ENCODE measurements at places on chromosomes 12 and 14.

GRCh38 chr12:73486256-73486655 lies 1051.4 kb upstream of the ATXN7L3B start:
- DNase-seq: no peak

GRCh38 chr12:122730215-122731014 lies at the start of gene HCAR1:
Gene HCAR1 (minus strand): TSS chr12:122730844. CDS start chr12:122730339, 505 bp downstream.
- DNase-seq: no peak

DNA sequence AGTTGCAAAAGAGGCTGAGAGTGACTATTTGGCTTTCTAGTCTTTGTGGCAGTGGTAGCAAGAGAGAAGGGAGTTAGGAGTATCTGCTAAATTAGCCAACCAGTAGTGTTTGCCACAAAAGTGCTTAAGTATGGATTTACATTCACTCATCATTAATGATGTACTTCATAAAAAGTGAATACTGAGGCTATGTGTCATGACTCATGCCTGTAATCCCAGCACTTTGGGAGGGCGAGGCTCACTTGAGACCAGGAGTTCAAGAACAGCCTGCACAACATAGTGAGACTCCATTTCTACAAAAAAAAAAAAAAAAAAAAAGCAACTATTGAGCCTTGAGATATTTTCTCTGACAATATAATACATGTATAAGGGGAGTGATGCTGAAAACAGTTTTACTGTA lies 36.8 kb downstream of the CCDC177 start:
- no peak for DNase-seq

GRCh38 chr12:4908684-4909409 lies 858 bp upstream of the KCNA1 start:
- peak; percentile 93 for DNase-seq

DNA sequence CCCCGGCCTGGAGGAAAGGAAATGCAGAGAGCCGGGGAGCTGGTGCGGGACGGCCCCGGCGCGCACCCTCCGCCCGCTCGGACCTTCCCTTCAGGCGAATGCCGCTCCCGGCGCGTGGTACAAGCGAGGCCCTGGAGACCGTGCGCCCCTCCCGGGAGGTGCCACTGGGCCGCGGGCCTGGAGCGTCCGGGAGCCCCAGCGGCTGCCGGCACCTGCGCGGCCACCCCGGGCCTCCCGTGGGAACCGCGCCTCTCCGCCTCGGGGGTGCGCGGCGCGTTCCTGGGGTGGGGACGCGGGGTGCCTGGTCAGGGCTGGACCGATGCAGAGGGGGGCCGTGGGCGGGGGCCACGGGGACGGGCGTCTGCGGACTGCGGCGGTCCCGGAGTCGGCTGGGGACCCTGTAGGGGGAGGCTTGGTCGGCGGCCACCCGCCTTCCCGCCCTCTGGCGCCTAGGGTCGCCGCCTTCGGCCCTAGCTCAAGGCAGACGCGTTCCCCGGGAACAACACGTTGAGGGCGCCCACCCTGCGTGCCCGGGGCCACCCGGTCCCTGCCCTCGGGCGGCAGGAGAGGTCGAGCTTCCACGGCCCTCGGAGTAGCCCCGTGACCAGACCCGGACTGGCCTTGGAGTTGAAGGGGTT lies 599 bp downstream of the PAPLN start:
- DNase-seq: no peak

DNA sequence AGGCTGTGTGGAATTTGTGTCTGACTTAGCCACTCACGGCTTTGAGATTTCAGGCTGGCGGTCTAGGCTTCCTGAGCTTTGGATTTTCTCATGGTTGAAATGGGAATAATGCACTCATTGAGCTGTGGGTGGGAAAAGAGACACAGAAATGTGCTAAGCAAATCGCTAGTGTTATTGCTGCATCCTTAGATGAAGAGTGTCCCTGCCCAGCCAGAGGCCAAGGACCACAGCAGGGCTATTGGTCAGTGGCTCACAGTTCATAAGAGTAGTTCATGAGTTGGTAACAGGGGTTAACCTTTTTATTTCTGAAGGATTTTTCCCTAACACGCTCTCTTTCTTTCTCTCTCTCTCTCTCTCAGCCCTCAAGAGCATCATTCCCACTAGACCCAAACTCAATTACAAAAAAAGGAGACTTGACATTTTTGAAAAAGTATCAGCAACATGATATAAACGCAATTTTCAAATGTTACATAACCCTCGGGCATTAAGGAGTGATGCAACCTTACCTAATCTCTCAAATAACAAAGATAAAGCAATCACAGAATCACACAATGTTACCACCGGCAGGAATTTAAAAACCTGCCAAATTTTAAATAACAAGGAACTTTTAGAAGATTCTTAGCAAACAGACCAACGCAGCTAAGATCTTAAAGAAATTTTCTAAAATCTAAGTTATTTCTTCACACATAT lies 36.7 kb upstream of the RMST start:
- DNase-seq: no peak

GRCh38 chr12:71460850-71461609 lies 21.4 kb downstream of the LGR5 start:
- DNase-seq: no peak

- DNase-seq: no peak
These were observed 291.8 kb downstream of the FOXN3 start for GRCh38 chr14:89125216-89125615.

DNA sequence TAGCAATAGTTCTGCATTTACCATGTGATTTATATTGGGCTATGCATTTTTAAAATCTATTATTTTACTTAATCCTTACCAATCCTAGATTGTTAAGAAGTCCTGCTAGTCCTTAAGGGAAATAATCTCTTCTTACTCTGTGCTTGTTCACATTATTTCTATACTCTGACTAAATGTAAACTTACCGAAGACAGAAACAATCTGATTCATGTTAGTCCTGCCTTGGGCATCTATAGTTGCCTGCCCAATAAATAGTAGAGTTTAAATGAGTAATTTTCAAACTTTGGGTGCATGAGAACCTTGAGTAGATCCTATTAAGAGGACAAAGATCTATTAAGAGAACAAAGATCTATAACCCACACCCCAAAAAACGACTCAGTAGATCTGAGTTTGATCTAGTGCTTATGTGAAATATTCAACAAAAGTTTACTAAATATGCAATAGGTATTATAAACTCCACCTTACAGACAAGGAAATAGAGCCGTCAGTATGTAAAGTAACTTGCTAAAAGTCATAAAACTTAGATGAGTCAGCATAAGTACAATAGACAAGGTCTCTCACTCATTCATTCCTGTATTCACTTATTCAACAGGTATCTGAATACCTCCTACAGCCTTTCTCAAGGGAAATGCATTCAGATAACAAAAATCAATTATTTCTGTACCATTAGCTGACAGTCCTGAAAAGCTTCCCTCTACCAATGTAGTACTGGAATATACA lies 127.6 kb downstream of the PAWR start:
- DNase-seq: no peak

- no peak for DNase-seq
These were observed 325.4 kb upstream of the SEL1L start for GRCh38 chr14:81859046-81859445.

GRCh38 chr12:98856897-98857540 lies 211.9 kb downstream of the APAF1 start:
- DNase-seq: no peak

- no peak for DNase-seq
These were observed 29.0 kb downstream of the TESC start for GRCh38 chr12:117069926-117070900.

Measured in NCI-H446 (cell line).